ENCODE measurements at places on chromosomes 5 and 9.

- DNase-seq: no peak
Measured at GRCh38 chr9:127313042-127313560, 48.5 kb downstream of the GARNL3 start.

DNA sequence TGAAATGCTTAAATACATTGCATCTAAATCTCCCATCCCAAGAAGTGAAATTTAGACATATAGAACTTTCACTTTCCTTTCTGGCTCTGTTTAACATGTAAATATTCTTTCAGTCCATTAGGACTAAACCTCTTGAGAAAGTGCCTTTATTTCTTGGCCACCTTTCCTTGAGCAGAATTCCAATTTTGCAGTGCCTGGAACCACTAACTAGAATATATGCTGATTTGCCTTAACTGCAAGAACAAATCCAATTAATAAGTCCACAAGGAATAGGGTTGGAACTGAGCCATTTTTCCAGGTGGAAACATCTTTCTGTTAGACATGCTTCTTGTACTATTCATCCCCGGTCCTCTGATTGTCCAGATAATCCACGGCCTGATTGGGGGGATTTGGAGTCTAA, 478.0 kb downstream of the ENC1 start:
- DNase-seq: no peak

DNA sequence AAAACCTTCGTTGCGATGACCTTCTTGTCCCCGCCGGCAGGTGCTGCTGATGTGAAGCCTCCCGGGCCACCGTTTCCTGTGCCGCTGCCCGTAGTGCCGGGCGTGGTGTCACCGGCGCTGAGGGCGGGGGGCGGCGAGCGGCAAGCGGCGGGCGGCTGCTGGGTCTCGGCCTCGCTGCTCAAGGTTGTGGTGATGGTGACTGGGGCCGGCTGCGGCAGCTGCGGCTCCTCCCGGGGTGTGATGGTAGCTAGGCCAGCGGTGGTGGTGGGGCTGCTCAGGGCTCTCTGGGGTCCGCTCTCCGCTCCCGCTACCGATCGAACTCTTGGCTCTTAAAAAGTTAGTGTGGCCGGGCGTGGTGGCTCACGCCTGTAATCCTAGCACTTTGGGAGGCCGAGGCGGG, 36.0 kb upstream of the PTPN3 start:
- no peak for DNase-seq

DNA sequence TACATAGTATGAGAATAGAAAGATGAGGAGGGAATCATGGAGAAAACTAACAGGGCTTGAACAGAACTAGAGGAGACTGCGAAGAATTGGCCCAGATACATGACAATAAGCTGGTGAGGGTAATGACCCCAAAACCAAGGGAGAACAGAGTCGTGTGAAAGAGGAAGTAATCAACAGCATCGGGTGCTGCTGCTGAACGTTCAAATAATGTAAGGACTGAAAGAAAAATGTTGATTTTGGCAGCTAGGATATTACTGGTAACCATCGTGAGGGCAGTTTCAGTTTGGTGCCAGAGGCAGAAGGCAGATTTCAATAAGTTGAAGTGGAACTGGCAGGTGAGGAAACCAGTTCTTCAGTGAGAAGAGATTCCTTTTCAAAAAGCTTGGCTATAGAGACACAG, 66.8 kb upstream of the SMC2 start:
- no peak for DNase-seq

GRCh38 chr5:179192891-179193470, 132.8 kb downstream of the ZNF354C start:
- DNase-seq: no peak

DNA sequence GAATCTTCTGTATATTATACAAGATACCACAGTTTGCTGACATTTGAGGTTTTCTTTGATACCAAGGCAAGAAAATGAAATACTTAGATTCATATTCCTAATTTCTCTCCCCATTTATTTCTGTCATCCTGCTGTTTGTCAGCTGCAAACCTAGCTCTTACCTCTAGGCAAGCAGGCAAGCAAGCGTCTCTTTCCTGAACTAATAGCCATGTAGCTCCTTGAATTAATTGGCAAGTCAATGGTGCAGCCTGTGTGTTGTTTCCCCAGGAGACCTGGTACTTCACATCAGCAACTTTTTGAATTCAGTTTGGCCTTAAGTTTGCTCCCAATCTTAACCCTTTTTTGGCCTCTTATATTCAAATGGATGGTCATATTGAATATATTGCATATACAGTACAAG, 573.6 kb upstream of the ARRDC3 start:
- no peak for DNase-seq

DNA sequence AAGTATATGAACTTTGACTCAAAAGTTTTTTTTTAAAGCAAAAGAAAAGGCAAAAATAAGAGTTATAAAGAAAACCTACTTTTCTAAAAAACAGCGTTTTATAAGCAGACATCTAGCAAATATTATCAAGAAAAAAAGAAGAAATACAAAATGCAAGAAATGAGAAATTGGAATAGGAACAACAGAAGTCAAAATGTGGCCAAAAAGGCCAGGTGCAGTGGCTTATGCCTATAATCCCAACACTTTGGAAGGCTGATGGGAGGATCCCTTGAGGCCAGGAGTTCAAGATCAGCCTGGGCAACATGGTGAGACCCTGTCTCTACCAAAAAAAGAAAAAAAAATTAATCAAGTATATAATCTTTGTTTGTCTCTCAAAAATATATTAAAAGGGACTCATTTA, 35.9 kb downstream of the APTX start:
- no peak for DNase-seq

DNA sequence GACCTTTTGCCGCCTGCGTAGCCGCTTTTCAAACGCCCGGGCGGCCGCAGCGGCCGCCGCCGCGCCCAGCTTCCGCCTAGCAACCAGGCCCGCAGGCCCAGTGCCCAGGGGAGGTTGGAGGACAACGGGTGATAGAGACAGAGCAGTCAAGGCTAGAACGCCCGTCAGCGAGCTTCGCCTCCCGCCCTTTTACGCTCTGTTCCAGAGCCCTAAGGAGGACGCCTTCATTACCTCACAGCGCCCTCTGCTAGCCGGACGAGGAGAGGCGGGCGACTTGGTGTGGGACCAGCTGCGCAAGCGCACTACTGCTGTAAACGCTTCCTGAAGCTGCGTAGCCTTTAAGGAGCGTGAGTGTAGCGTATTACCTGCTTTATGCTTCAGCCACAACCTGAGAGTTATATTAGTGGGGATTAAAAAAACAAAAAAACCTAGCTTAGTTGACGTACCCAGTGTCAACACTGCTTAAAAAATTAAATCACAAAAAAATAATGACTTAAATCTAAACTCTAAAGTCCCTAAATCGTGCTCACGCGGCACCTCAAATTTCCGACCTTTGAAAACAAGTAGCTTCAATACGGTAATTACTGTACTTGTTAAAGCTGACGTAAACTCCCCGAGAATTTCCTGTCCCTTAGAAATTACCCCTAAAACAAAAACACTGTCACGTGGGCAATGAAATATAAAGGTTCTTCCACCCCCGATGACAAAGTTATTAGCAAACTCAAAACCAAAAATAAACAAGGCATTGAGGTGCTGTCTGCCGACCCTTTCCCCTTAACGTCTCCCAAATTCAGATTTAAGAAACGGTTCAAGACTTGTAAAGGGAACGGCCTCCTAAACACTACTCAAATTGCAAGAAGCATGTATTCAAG, at the start of gene CEP120:
Gene CEP120 (minus strand): TSS at position 126 of the 872 bp plus-strand sequence. CDS start 405 bp downstream, outside the sequence.
- DNase-seq: peak; percentile 99

DNA sequence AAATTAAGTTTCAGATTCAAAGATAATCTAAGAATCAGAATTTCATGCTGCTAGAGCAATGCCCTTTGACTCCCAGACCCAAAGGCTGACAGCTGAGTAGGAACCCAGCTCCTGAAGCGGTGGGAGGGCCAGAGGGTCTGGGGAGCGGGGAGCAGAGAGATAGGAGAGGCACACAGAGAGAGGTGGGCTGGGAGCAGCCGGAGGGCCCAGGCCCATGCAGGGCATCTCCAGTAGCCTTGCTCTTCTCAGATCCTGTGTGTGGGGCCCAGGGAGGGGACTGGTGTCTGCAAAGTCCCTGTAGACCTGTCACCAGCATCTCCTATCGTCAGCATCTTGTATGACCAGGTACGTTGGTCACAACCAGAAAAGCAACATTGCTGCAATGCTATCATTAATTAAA, 75.3 kb upstream of the OLFM1 start:
- no peak for DNase-seq

- DNase-seq: peak; percentile 75
Measured at GRCh38 chr9:114291064-114291474, 31.8 kb upstream of the ORM1 start.

- DNase-seq: no peak
Measured at GRCh38 chr5:174311121-174311520, 265.6 kb downstream of the NSG2 start.

GRCh38 chr5:3451961-3452360, 143.7 kb upstream of the IRX1 start:
- no peak for DNase-seq

GRCh38 chr9:126611592-126612325, 2.0 kb upstream of the LMX1B start:
- peak; percentile 60 for DNase-seq

GRCh38 chr5:172941067-172941516, 18.1 kb upstream of the RPL26L1 start:
- no peak for DNase-seq

GRCh38 chr9:94250456-94250855, 8.6 kb upstream of the ZNF169 start:
- DNase-seq: no peak

- peak; percentile 68 for DNase-seq
Measured at GRCh38 chr5:159240301-159240870, 22.7 kb upstream of the UBLCP1 start.

- DNase-seq: peak; percentile 39
Measured at GRCh38 chr9:99677281-99677680, 144.4 kb upstream of the NR4A3 start.
